ENCODE measurements at places on chromosomes 3 and 15.

DNA sequence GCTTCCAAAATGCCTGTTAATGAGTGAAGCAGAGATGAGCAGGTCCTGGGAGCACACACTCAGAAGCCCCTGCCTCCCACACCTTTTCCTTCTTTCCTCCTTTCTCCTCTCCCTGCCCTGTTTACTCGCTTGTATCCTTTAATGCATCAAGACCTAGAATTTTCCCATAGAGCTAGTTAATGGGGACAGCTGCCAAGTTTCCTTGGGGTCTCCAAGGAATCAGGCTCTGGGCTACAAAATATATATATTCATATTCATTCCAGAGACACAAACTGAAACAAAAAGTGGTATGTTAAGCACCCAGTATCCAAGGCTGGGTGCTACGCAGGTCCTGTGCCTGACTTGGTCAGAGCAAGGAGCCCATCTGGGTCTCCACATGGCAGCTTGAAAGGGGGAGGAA lies 235.6 kb downstream of the MYRIP start:
- no peak for DNase-seq

DNA sequence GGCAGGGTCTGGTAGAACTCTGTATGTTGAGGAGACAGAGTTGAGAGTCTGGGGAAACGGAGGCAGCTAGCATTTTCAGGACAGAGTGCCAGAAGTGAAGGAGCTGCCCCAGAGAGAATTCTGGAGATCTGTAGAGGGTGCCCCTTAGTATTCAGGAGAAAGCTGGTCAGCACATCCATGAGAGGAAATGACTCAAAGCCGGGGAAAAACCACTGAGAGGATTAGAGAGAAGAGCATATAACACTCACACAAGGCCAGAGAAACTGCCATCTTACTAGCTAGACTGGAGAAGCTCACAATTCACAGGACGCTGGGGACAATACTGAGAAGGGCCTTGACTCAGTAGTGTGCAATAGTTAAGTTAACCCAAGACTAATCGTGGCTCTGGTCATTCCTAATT lies 75.7 kb upstream of the DPPA4 start:
- no peak for DNase-seq

- DNase-seq: no peak
These were observed 111.1 kb downstream of the RASA2 start for GRCh38 chr3:141597931-141598330.

- no peak for DNase-seq
These were observed 271.5 kb downstream of the XXYLT1 start for GRCh38 chr3:194999491-194999890.

DNA sequence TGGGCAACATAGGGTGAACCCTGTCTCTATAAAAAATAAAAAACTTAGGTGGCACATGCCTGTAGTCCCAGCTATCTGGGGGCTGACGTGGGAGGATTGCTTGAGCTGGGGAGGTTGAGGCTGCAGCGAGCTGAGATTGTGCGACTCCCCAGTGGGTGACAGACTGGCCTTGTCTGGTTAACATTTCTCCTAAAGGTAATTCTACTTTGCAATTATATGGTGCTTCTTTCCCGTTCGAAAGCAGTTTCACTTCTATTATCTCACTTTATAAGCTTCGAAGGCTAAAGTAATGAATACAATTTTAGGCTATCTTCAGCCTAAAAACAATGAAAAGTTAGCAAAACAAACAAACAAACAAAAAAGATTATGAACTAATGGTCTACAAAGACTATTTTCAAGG lies 35.3 kb downstream of the COMMD2 start:
- no peak for DNase-seq

DNA sequence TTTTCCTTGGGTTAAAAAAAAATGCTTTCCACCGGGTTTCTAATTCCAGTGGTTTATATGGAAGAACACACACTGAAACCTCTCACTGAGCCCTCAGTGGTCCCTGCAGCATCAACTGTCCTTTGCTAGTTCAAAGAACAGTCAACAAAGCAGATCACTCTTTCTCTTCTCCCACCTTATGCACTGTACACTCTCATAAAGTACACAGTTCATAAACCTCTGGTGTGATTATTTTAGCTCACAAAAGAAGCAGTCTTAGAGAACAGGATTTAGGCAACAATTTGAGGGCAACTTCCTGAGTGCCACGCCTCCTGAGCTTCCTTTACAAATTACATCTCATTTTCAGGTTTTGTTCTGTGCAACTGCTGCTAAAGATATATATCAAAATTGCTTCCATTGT lies 728.4 kb upstream of the GOLIM4 start:
- no peak for DNase-seq

- DNase-seq: peak; percentile 78
These were observed 976 bp downstream of the ABHD17C start for GRCh38 chr15:80695911-80696661.

DNA sequence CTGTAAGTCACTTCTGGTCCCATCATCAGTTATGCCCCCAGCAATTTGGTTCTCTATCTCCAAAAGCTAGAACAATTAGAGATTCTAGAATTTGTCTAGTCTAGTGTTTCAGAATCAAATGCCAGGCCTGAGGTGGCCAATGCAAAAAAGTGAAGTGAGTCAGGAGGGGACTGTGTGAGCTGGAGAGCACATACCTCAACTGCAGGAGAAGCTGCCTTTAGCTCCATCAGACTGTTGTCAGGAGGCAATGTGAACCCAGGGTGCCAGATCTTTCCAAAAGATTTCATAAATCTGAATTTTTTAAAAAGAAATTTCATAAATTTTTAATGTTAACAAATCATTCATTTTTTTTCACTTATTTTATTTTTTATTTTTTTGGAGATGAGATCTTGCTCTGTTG lies 80.7 kb upstream of the EOMES start:
- no peak for DNase-seq

GRCh38 chr3:89955156-89955555 lies 847.7 kb downstream of the EPHA3 start:
- no peak for DNase-seq

DNA sequence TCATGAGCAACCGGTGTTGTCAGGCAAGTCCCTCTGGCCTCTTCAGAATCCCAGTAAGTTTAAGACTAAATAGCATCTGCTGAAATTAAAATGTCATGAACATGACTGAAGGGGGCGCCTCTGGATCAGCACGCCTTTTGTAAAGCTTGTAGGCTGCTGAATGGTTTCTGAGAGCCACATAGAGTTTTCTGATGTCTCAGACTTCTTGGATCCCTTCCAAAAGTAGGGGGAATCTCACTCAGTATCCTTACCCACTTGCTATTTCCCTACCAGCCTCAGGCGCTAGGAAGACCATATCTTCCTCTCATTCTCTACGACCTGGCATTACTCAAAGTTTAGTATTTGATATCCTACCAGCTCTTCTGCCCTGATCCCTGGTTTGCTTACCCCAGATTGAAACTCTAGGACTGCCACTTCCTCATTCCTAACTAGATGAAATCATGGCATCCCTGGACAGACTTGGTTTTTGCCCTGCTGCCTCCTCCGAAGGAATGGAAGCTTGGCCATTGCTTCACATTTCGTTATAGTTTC lies 62.7 kb upstream of the CD47 start:
- DNase-seq: peak; percentile 5

DNA sequence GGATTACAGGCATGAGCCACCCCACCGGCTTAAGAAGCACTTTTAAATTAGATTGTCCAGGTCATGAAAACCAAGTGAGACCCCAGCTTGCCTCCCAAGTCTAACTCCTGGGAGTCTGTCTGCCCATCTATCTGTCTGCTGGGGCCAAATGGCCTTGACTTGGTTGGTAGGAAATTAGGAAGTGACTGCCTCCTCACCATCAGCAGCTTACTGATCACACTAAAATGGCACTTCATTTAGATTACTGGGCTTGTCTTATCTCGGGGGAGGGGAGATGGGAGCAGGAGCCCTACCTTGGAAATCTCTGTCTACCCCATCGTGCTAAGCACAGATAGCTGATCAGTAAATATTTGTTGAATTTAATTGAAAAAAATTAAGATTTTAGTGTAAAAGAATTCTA lies 5.6 kb upstream of the LRRC2 start:
- no peak for DNase-seq

- no peak for DNase-seq
These were observed 927 bp downstream of the SMAD6 start for GRCh38 chr15:66702787-66703539.

- DNase-seq: peak; percentile 32
These were observed 2.1 kb downstream of the IDH2 start for GRCh38 chr15:90099868-90100831.

DNA sequence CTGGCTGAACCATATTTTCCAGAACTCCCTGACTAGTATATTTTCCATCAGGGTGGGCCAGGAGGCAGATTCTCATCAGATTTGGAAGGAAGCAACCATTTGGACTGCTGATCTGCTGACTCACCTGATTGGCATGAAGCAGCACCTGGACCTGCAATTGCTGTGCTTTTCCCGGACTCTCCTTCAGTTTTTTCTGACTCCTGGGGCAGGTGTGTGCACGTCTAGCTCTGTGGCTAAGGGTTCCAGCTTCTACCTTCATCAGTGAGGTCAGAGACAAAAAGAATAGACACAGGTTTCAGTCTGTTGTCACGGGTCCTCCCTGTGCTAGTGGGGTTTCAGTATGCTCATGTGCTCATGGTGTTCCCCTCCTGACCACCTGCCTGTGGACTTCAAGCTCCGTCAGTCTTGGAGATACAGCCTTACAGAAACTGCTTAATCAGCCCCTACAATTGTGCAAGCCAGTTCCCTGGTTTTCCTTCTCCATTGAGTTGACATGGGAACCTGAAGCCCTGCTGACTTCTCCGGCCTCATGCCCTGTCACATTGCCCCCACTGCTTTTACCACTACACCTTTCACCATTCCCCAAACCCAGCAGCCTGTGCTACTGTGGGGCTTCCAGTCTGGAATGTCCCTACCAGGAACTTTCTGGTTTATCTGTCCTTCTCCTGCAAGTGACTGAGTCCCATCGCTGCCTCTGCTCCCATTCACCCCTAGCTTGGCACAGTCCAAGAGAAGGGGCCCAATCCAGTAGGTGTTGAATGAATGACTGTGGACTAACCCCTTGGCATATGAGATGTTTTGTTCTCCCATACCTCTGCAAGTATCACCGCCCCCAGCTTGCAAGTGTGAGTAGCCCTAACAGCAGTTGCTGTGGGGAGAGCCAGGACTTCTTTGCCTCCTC lies 31.7 kb downstream of the HMCES start:
- peak; percentile 86 for DNase-seq

DNA sequence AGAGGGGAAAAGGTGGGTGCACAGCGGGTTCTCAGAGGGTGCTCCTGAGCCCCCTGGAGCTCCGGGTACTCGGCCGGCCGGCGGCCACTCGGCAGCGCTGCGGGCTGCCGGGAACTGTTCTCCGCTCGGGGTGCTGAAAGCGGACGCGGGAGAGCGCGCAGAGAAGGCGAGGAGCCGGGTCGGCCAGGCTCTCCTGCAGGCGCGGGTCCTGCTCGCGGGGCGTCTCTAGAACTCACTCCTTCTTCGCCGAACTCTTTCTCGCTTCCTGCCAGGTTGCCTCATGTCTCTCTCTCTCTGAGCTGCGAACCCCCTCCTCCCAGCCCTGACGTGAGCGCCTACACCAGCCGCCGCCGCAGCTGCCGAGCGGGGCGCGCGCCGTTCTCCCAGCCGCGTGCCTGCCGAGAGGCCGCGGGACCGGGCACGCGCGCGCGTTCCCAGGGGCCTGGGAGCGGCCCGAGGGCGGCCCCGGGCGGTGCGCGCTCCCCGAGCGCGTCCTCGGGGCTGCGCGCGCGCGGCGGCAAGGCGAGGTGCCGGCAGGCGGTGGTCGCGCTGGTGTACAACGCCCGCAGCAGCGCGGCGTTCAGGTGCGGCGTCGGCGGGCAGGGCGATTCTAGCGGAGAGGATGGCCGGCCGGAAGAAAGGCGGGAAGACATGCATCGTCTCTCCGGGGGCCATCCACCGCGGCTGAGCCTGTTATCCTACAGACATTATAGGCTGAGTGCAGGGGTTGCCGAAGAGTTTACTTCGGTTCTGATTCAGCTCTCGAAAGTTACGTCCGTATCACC lies at the start of gene PEX5L:
TSS of gene PEX5L (minus strand) at position 267 of the 785 bp plus-strand sequence. CDS start 338 bp downstream, outside the sequence.
- peak; percentile 41 for DNase-seq

GRCh38 chr3:133211449-133211848 lies 173.3 kb downstream of the TMEM108 start:
- DNase-seq: no peak

GRCh38 chr3:42179110-42179725 lies 86.8 kb downstream of the CCK start:
- peak; percentile 88 for DNase-seq

- DNase-seq: no peak
These were observed 229.6 kb downstream of the OPA1 start for GRCh38 chr3:193822492-193823212.

DNA sequence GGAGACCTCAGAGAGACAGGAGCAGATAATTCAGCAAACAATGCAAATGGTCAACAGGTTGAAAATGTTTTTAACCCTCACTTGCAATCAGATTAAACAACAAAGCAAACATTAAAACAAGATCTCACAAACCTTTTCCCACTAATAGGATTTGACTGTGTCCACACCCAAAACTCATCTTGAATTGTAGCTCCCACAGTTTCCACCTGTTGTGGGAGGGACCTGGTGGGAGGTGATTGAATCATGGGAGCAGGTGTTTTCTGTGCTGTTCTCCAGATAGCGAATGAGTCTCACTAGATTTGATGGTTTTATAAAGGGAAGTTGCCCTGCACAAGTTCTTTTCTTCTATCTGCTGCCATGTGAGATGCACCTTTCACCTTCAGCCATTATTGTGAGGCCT lies 1.3 kb upstream of the LYSMD4 start:
- no peak for DNase-seq

DNA sequence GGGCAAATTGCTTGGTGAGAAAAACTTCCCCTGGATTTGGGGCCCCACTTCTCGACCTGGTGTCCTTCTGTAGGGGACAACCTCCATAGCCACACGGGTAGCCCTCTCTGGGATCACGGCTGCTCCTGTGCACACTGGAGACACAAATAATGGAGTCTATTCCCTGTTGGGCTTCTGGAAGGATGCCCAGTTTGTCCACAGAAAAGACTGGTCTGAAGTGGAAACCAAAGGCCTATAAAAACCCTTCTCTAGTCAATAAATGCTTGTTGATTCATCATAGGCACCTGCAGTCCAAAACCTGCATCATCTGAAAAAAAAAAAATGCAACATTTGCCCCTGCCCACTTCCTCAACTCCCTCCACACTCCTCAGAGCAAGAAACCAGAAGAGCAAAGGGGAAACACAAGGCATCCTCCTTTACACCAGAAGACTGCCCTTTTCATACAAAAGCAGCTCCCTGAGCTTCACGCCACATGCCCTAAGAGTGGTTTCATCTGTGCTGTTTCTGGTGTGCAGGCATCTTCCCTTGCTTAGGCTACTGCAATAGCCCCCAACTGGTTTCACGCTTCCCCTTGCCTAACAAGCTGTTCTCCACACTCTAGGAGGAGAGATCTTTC lies 36.3 kb downstream of the SRGAP3 start:
- DNase-seq: no peak

- DNase-seq: peak; percentile 2
These were observed 40.2 kb downstream of the TRANK1 start for GRCh38 chr3:36904641-36905040.

- DNase-seq: no peak
These were observed 1034.4 kb downstream of the IGSF11 start for GRCh38 chr3:118000219-118000618.
